ENCODE measurements at places on chromosomes 11 and 22. TPM values are rescaled to one million over a fixed set of nuclear protein-coding genes. Genes with fewer than 3 reads are reported as not detected.

DNA sequence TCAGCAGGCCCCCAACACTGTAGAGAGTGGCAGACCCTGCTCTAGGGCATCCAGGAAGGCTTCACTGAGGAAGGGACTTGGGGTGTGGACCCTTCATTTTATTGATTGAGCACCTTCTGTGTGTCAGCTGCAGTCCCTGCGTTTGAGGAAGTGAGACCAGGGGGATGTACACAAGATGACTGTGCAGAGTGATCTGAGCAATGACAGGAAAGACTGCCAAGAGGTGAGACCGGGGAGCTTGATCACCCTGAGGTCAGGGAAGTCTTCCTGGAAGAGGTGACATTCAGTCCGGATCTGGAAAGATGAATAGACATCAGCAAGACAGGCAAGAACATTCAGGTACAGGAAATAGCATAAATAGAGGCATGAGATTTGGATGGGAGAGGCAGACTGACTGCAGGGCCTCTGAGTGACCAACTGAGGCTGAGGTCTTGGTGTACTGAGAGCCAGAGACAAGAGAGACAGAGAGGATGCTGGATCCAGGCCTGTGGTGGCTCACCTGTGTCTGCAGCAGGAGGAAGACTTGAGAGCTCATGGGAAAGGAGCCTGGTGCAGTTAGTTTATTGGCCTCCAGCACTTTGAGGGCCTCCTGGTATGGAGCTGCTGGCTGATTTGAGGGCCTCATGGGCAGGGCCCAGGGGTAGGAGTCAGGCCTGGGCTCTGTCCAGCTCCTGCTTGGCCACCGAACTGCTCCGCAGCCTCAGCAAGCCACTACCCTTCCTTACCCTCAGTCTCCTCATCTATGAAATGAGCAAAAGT lies 5.2 kb downstream of the DGAT2 start:
- DNase-seq, result no peak

DNA sequence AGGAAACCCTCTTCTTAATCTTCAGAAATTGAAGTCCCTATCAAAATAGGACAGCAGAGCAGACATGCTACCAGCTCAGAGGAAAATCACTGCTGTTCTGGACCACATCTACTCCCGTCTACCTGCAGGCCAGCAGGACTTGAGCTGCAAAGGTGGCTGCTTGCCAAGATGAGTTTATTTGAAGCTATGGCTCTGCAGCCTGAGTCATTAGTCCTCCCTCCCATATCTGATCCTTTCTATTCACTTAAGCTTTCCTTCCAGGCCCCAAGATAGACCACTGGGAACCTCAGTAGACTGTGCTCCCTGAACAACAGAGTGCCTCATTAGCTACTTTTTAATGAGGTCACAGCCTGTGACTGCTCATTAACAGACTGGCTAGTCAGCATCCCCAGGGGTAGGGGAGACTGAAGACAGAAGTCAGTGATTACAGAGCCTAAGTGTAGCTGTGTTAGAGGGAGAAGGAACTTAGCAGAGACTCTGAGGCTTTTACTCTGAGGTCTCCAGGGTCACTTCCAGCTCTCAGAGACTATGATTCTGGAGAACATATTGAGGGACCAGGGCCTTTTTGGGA lies 6.8 kb upstream of the OR10A2 start:
- DNase-seq, result no peak

B3GAT3 gene
- total RNA-seq, result 13.9 TPM

DNA sequence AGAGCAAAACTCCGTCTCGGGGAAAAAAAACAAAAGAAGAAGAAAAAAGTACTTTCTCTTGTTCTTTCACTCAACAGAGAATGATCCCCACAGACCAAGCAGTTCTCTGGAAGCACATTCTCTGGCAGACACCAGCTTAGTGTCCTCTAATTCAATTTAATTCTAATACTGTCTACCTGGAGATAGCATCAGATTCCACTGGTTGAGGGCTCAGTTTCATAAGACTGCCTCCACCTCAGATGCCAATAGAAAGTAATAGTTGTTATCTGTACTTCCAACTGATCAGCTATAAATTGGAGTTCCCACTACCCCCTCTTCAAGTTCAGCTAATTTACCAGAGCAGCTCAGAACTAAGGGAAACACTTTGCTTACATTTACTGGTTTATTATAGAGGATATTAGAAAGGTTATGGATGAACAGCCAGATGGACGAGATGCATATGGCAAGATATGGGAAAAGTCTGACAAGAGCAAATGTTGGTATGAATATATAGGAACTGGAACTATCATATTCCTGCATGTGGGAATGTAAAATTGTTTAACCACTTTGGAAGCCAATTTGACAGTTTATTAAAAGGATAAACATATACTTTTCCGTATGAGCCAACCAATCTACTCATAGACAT lies 64.3 kb downstream of the TMEM135 start:
- DNase-seq, result no peak

CD248 gene
- under 0.01 TPM for total RNA-seq
